GM04504 (cell line): ENCODE measurements at places on chromosomes 1 and 21.
A peak's percentile ranks its signal among the peaks of the same experiment; 100 is the strongest.

DNA sequence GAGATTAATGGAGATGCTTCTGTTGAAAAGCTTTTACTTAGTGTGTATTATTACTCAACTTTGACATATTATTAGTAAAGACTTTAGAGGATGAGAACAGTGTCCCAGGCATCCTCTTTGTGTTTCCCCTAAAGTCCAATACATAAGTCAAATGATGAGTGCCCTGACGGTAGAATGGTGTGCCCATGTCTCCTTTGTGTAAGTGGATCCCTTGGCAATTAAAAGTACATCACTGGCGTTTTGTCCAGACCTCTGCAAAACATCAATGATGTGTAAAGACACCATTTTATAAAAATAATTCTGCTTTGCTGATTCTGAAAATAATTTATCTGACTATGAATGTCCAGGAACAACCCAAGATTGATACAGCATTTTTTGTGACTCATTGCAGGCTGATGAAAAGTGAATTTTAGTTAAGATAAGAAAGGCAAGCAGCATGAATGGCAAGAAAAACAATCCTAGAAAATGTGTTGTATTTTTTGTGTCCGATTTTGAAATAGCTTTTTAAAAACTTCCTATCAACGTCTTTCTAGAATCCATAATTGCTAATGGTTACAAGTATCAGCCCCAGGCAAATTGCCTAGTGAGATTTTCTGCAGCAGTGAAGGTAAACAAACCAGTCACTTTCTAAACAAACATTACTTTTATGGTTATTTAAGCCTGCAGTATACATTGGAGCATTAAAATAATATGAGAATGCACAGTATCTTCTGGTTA is 251.5 kb downstream of the PTPRC start:
- DNase-seq: no peak

DNA sequence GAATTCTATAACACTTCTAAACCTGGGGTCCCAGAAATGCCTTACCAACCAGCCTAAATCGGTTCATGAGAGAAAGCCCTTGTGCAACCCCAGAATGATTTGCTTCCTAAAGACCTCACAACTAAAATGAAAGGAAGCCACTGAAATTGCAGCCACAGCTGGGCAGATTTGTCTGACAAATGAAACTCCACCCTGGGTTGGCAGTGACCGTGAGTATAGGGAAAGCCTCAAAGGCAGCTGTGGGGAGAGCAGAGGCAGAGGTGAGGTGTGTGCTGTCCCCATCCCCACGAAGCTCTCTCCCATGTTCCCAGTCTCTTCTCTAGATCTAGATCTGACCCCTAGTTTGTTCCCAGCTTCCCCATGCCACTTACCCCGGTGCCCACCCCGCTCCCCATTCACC is 23.1 kb downstream of the RHBDL2 start:
- DNase-seq: no peak

DNA sequence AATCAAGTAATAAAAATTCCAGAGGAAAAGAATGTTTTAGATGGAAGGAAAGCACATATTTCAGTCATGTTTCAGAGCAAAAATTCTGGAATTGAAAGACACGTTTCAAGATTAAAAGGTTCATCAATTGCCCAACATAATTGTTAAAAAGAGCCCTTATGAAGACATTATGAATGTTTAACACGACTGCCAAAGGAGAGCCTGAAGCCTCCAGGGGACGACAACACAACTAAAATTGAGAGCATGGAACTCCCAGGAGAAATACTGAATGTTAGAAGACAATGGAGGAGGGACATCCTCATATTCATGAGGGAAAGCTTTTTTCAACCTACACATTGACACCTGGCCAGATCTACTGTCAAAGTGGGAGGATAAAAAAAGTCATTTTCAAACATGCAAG is 16.0 kb downstream of the OR2T11 start:
- peak; percentile 35 for DNase-seq

DNA sequence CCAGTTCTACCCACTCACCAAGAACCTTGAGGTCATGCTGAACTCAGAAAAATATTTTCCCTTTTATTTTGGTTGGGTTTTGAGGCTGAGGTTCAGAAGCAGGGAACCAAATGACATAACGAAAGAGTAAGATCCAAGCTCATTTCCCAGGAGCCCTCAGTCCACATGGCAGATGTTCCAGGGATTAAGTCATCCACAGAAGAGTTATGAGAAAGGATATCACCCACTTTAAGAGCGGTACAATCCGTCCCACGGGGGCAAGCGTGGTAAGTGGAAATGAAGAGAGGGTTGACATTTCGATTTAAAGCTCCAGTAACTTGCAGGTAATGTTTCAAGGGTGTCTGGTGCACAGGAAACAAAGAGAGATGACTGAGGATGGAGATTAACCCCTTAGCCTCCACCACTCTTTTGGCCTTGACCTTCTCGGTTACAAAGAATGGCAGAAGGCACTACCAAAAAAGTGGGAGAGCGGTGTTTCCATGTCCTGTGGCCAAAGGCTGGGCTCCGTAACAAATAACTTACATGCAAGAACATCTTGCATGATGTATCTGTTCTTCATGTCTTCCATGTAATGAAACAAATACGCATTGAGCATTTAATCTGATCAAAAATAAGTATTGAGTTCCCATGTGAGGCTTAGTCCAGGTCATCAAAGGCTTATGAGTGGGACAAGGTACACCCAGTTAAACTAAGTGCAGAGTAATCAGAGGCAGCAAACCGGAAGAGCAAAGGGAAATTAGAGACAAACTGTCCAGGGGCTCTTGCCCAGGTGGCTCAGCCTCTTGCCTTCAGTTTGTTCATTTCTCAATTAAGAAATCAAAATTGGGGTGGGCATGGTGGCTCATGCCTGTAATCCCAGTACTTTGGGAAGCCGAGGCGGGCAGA is 241.4 kb downstream of the TOMM20 start:
- peak; percentile 50 for DNase-seq

- no peak for DNase-seq
Measured at GRCh38 chr21:15669247-15669646, 60.5 kb upstream of the USP25 start.

DNA sequence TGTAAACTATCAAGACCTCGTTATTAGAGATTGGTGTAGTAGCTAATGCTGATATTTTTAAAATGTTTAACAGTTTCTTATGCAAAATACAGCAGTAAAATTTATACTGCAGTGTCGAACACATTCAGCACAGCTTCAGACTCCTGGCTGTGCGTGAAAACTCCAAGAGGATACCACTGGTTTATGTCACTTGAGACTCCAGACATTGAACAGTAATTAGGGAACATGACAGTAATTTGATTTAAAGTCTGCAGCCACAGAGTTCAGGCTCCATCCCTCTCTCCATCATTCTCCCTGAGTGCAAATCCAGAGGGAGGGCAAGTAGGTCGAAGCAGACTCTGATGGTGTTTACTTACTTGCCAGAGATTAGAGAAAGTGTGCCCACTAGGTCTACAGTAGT is 94.2 kb downstream of the AK5 start:
- DNase-seq: no peak

- no peak for DNase-seq
Measured at GRCh38 chr1:89898695-89899470, 78.1 kb downstream of the LRRC8D start.

DNA sequence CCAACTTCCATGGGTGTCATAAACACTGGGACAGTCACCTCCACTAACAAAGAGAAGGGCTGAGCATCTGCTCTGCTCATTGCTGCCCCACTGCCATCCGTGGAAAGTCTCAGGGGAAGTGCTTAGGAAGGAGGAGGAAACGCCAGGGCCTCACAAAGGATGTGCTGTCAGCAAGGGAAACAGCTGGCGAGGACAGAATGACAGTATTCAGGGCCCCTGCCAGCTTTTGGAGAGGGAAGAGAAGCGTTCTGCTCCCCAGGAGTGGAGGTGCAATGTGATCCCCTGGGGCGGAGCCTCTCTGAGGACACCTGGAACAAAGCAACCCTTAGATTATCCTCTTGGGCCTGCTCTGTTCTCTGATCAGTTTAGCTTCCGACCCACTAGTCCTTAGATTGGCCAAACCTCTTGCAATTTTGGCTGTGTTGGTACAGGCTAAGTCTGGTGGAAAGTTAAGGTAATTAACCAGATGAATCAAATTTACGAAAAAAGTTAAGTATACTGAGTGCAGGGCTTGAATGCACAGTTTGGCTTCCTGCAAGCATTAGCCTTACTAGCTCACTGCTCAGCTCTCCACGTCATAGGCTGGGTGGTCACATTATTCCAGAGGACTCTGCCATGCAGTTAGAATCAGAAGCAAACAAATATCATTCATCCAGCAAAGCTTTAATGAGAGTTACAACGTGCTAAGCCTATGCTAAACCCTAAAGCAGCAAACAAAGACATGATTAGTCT is 170.2 kb upstream of the NFIA start:
- no peak for DNase-seq

DNA sequence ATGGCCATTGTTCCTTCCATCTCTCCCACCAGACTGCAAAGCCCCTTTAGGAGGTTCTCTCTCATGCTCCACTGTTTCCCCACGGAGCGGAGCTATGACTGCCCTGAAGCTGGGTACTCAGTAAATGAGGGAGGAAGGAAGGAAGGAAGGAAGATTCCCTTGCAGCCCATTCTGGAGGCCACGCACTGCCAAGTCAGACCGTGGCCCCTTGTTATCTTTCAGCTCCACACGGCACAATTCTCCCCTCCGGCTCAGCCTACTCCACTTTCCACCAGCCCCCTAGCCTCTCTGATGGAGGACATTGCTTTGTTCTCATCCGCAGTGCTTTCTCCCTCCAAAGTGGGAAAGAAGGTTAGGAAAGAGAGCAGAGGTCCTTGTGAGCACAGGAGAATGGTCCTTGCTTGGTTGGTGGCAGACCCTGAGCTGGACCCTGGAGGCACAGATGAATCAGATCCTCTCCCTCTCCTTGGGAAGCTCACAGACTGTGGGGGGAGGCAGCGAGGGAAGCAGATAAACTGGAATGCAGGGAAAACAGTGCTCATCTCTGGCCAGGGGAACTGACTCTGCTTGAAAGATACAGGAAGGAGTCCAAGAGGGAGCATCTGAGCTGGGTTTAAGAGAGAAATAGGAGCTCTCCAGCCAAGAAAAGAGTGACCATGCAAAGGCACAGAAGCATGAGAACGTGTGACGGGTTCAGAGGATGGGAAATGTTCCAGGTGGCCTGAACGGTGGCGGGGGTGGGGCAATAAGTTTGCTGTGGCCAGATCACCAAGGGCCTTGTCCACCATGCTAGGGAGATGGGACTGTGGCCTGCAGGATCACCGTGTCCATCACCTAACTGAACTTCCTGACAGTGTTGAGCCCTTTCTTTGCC is 52.6 kb downstream of the GLIS1 start:
- DNase-seq: no peak

DNA sequence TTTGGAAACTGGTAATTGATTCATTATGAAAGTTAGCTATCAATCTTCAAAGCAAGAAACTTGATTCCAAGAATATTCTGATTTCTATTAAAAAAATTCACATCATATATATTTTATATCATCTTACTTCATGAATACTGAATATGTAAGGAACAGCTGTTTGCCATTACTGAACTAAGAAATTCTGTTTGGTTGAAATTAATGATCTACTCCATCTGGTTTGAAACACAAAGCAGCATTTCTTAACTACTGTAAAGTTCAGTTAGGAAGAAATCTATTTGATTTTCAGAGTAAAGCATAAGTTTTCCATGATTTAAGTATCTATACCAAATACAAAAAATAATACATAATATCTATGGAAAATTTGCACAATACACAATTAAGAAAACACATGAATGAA is 66.0 kb upstream of the SCYL3 start:
- no peak for DNase-seq

DNA sequence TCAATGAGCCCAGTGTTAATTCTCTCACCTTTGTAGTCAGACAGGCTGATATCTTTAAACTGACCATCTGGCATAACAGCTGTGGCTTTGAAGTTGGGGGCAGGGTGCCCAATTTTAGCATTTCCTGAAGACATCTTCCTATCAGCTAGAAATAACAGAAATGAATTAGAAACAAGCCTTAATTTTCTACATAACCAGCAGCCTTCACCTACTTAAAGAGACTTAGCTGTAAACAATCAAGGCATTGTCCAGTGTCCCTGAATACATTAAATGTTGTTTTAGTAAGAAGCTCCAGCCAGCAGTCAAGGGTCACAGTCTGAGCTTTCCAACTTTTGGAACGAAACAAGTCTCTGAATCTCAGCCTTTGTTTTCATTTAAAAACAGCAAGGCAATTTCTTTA is 2.8 kb downstream of the PRDX1 start:
- no peak for DNase-seq

DNA sequence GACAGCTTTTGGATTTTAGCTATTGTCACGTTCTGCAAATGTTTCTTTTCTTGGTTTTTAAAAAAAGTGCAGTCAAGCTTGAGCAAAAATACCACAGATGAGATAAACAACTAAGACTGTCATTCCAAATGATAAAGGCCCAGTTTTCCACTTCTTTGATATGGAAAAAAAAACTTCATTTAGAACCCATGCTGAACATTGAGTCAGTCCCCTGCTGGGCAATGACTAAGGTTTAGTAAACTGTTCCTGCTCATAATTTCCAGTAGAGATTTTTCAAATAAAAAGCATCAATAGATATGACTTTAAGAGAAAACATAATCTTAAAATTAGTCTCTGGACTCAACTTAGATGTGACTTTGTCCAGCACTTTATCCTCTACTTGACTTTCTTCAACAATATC is 167.9 kb upstream of the C8B start:
- DNase-seq: no peak

- DNase-seq: no peak
Measured at GRCh38 chr1:20413776-20414140, 72.3 kb downstream of the CAMK2N1 start.

GRCh38 chr1:186206048-186206570 is 168.9 kb downstream of the TPR start:
- DNase-seq: no peak

DNA sequence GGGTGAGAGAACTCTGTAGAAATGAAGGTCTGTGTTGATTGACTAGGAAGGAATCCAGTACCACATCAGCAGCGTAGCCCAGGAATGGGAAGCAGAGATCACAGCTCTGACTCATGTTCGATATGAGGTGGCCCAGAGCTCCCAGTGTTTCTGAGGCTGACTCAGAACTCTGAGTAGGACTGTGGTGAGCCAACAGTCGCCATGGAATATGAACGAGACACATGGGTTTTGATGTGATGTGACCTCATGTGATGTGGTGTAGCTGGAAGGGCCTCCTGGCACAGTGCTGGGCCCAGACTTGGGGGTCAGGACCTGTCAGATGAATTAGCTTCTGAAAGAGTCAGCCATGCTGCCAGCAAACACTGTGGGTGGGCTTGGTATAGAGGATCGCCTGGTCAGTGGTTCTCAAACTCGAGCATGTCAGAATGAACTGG is 237.0 kb downstream of the MRPL39 start:
- DNase-seq: peak; percentile 96

GRCh38 chr1:161511018-161511755 is 5.9 kb downstream of the FCGR2A start:
- no peak for DNase-seq

DNA sequence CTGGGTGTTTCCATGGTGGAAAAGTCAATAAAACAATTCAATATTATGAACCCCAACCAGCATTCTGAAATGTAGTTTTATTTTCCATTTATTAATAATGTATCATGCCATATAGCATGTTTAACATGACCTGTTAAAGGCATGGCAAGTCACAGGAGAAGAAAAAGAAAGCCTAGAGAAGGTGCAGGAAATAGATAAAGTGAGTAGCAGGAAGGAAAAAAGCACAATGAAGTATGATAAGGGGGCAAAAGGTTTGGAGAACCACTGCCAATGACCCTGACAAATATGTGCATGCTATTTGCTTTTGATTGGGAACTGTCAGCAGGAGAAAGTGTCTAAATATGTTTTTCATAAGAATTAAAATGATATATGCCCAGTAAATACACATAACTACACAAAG is 85.6 kb downstream of the HMCN1 start:
- no peak for DNase-seq

GRCh38 chr1:151513626-151514121 is 2.5 kb downstream of the CGN start:
- DNase-seq: no peak
